ENCODE measurements at places on chromosomes 1 and 21.

GRCh38 chr1:109644670-109645069, 11.2 kb upstream of the GSTM4 start:
- no peak for DNase-seq

GRCh38 chr1:201761871-201762270, 67.1 kb upstream of the IPO9 start:
- no peak for DNase-seq

GRCh38 chr1:175188936-175189335, 3.6 kb downstream of the KIAA0040 start:
- peak; percentile 51 for DNase-seq

- DNase-seq: no peak
Measured at GRCh38 chr1:87239997-87240605, 88.6 kb upstream of the LMO4 start.

DNA sequence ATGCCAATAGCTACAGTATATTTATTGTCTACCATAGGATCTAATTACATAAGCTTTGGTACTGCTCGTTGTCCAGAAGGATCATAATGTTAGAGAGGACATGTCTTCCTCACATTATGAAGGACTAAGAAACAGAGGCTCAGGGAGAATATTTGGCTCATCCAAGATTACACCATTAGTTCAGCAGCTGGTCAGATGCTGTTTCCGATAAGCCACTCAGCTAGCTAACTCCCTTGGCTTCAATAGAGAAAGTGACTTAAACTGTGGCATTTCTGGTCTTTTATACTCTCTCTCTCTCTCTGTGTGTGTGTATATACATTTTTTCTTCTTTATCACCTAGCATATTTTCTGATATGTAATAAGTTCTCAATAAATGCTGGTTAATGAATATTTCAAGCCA, 70.4 kb downstream of the DDR2 start:
- no peak for DNase-seq

DNA sequence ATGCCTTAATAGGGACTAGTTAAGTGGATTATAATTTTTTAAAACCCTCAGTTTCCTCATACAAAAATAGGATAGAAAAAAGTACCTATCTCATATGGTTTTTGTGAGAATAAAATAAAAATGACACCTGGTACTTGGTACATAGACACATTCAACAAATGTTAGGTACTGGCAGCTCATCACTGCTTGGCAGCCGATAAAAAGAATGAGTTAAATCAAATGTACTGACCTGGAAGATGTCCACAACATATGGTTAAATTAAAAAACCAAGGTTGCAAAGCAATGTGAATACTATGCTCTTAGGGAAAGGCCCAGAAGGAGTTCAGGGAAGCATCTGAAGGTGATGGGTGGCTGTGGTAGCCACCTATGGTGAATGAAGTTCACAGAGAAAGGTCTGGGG, 64.9 kb upstream of the SMYD2 start:
- no peak for DNase-seq

Measured in stimulated activated CD4-positive, alpha-beta T cell treated with anti-CD3 and anti-CD28 coated beads, Interleukin-12 subunit alpha, Interleukin-12 subunit beta, amount 100 ng/mL, for 24 hours (primary cell).